ENCODE measurements at places on chromosomes 1 and 21. TPM values are rescaled to one million over a fixed set of nuclear protein-coding genes. Genes with fewer than 3 reads are reported as not detected.
A peak's percentile ranks its signal among the peaks of the same experiment; 100 is the strongest.

DNA sequence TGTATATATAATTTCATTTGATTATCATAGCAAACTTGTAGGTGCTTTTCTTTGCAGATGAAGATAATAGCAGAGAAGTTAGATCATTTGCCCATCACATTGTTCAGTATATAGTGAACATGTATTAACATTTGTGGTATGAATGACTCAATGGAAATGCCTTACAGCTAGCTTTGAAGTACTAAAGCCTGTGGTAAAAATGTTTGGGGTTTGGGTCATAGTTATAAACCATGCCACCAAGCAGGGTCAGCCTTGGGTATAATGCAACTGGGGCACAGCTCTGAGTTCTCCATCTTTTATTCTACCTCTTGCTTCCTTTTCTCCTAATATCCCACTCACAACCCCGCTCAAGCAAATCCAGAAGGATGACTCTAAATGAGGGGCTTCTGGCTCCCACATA lies 141.6 kb downstream of the KCNT2 start:
- H3K4me1 ChIP-seq = no peaks in the 10 kb centered on the region
- no peak for DNase-seq
- no peak overlapping the region for H3K4me3 ChIP-seq
- no peaks in the 10 kb centered on the region for H3K27me3 ChIP-seq

DNA sequence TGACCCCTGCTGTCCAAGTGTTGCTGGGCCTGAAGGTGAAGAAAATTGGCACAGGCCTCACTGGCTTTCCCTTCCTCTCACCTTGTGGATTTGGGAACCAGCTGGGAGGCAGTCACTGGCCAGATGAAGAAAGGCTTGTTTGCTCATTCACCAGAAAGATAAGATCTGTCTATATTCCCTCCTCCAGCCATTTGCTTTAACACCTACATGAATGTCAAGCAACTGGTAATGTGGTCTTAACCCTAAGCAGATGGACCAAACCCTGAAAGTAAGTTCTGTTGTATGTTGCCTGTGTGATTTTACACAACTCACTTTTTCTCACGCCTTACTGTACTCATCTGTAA lies 10.3 kb upstream of the SRRM1 start:
- H3K36me3 ChIP-seq = no peaks in the 10 kb centered on the region
- DNase-seq = no peak
- no peak overlapping the region for H3K27ac ChIP-seq
- no peaks in the 10 kb centered on the region for H3K27me3 ChIP-seq
- no peak overlapping the region for H3K4me3 ChIP-seq
- no peaks in the 10 kb centered on the region for H3K4me1 ChIP-seq

DNA sequence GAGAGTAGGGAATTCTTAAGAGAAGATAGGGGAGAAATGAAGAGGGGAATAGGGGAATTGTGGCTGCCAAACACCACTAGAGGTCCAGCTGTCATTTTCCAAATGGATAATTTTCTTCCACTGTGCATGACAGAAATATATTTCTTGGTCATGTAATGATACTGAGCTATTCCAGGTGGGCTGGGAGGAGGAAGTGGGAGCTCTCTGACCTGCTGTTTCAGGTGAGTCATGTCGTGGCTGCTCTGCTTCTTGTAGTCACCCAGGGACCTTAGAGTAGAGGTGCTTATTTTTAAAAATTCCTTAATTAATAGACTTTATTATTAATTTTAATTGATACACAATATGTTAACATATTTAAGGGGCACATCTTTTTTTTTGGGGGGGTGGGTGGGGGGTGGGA lies 11.9 kb downstream of the PDE4B start:
- H3K27me3 ChIP-seq = no peaks in the 10 kb centered on the region
- H3K36me3 ChIP-seq = no peaks in the 10 kb centered on the region
- no peak overlapping the region for H3K27ac ChIP-seq
- no peaks in the 10 kb centered on the region for H3K4me1 ChIP-seq
- no peak for DNase-seq

GRCh38 chr1:150162862-150163706 lies 13.4 kb downstream of the PLEKHO1 start:
- DNase-seq = peak; percentile 95
- H3K4me1 ChIP-seq = peaks cover 33% of the 10 kb centered on the region
- H3K36me3 ChIP-seq = peaks cover 2% of the 10 kb centered on the region
- H3K27ac ChIP-seq = peak overlapping the region; percentile 100
- peak overlapping the region; percentile 7 for H3K4me3 ChIP-seq
- H3K27me3 ChIP-seq = no peaks in the 10 kb centered on the region

DNA sequence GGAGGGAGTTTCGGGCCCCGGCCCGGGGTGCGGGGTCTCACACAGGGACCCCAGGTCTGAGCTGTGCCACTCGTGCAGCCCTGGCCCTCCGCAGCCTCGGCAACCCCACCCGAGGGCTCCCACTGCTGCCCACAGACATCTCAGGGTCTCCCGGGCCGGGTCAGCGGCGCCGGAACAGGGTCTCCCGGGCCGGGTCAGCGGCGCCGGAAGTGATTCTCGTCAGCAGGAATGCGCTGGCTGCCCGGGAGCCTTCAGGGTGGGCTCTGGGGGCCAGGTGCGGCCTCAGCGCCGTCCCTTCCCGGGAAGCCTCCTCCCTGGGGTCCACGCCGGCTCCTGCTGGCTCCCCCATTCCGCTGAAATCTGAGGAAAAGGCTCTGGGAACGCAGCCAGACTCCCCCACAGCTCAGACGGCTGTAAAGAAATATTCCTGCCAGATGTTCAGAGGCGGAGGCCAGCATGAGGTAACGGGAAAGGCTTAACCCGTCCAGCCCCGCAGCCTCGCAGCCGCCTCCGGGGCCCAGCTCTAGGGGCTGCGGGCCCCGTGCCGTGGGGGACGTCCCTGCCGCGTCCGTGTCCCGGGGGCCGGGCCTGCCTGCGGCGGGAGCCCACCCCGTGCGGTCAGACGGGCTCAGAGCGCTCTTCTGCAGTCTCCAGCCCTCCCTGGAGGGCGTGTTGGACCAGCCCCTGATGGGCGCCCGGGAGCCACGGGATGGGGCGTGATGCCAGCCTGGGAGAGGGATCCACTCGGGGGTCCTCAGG lies 8.7 kb upstream of the COL6A1 start:
- DNase-seq = peak; percentile 97
- no peak overlapping the region for H3K27ac ChIP-seq
- H3K4me1 ChIP-seq = peaks cover 31% of the 10 kb centered on the region

DNA sequence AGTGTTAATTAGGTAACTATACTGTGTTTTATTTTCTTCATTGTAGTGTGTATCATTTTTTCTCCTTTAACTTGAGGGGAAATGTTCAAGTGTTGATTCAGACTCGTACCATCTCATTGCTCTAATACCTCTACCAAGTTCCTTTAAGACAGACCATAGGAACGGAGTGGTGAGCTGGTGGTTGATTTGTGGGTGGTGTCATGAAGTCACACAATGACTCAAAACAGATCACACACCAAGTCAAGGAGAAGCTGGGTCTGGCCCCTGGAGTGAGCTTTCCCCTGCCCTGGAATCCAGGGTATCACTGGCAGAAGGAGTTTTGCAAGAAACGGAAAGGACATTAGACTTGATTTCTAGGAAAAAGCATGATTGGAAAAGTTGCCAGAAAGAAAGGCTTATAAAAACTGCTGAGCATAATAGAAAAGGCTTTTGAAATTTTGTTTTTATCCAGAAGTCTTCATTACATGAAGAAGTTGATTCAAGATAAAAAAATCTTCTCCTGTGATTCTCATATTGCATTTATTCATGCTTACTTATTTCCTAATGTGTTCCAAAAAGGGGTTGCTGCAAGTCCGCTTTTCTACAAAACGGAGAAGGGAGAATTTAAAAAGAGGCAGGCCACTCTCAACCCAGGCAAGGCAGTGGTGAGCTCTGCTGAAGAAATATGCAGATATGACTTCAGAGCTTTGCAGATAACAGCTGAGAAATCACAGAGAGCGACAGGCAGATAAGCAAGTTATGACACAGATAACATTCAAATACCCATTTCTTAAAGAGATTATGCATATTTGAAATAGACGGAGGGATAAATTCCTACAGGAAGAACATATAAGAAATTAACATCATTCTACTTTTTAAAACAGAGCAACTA lies 79.7 kb downstream of the TBX19 start:
- H3K27me3 ChIP-seq = no peaks in the 10 kb centered on the region
- H3K36me3 ChIP-seq = no peaks in the 10 kb centered on the region
- peak overlapping the region; percentile 86 for H3K27ac ChIP-seq
- peaks cover 46% of the 10 kb centered on the region for H3K4me1 ChIP-seq
- DNase-seq = peak; percentile 66
- no peak overlapping the region for H3K4me3 ChIP-seq

GRCh38 chr1:101237229-101237837 lies 514 bp downstream of the S1PR1 start:
- H3K4me1 ChIP-seq = peaks cover 7% of the 10 kb centered on the region
- H3K36me3 ChIP-seq = peaks cover 28% of the 10 kb centered on the region
- peak; percentile 72 for DNase-seq

DNA sequence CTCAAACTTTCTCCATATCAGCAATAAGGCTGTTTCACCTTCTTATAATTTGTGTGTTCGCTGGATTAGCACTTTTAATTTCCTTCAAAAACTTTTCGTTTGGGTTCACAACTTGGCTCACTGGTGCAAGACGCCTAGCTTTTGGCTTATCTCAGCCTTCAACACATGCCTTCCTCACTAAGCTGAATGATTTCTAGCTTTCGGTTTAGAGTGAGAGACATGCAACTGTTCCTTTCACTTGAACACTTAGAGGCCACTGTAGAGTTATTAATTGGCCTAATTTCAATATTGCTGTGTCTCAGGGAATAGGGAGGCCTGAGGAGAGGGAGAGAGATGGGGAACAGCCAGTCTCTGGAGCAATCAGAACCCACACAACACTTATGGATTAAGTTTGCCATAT lies 41.2 kb upstream of the IFNLR1 start:
- H3K27ac ChIP-seq = no peak overlapping the region
- H3K36me3 ChIP-seq = no peaks in the 10 kb centered on the region
- no peak overlapping the region for H3K4me3 ChIP-seq
- no peaks in the 10 kb centered on the region for H3K27me3 ChIP-seq
- H3K4me1 ChIP-seq = no peaks in the 10 kb centered on the region

Gene IL22RA1
- not detected for polyA plus RNA-seq

Gene SPRR2A
- polyA plus RNA-seq = not detected

All from cardiac muscle cell (in vitro differentiated cells and primary cell).